CD4-positive, alpha-beta memory T cell (primary cell): ENCODE measurements at places on chromosomes 7 and 10. TPM values are rescaled to one million over a fixed set of nuclear protein-coding genes. Genes with fewer than 3 reads are reported as not detected.

- H3K4me1 ChIP-seq = no peaks in the 10 kb centered on the region
- no peaks in the 10 kb centered on the region for H3K36me3 ChIP-seq
- H3K27ac ChIP-seq = no peak overlapping the region
- no peak for DNase-seq
- no peak overlapping the region for H3K4me3 ChIP-seq
- H3K27me3 ChIP-seq = no peaks in the 10 kb centered on the region
These were observed 64.9 kb downstream of the EEPD1 start for GRCh38 chr7:36217961-36218284.

DNA sequence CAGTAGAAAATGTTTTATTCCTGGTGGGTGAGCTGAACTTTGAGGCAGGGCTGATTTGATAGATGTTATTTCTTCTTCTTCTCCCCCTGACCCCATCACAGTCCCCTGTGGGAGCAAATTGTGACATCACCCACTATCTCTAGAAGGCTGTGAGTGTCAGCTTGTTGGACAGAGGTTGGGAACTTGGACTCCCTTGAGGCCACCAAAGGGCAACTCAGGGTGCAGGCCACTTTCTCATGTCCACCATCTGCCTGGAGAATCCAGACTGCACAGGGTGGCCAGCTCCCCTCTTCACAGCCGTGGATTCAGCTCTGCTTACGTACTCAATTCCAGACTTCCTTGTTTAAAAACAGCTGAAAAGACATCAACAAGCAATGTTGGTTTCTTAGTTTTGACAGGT lies 103.0 kb downstream of the LRRC18 start:
- no peaks in the 10 kb centered on the region for H3K27me3 ChIP-seq
- H3K27ac ChIP-seq = no peak overlapping the region
- H3K4me1 ChIP-seq = no peaks in the 10 kb centered on the region
- no peak for DNase-seq
- no peak overlapping the region for H3K4me3 ChIP-seq

GRCh38 chr10:23345861-23346260 lies 1.3 kb upstream of the C10orf67 start:
- no peak overlapping the region for H3K27ac ChIP-seq
- H3K4me1 ChIP-seq = peaks cover 34% of the 10 kb centered on the region
- no peaks in the 10 kb centered on the region for H3K36me3 ChIP-seq
- DNase-seq = no peak
- no peaks in the 10 kb centered on the region for H3K27me3 ChIP-seq

DNA sequence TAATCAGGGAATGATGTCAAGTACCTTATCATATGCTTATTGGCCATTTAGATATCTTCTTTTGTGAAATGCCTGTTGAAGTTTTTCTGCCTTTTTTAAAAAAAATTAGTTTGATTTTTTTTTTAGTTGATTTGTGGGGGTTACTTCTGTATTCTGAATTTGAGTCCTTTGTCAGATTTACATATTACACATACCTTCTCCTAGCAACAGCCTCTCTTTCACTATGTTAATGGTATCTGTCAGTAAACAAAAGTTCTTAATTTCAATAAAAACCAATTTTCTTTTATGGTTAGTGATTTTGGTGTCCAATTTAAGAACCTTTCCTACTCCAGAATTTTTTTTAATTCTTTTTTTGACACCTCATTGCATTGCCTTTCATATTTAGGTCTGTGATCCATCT lies 52.0 kb downstream of the CSGALNACT2 start:
- H3K4me1 ChIP-seq = no peaks in the 10 kb centered on the region
- H3K27ac ChIP-seq = no peak overlapping the region
- no peak overlapping the region for H3K4me3 ChIP-seq
- H3K36me3 ChIP-seq = no peaks in the 10 kb centered on the region

- no peaks in the 10 kb centered on the region for H3K36me3 ChIP-seq
- H3K4me3 ChIP-seq = no peak overlapping the region
- no peak overlapping the region for H3K27ac ChIP-seq
- no peak for DNase-seq
- H3K27me3 ChIP-seq = no peaks in the 10 kb centered on the region
- no peaks in the 10 kb centered on the region for H3K4me1 ChIP-seq
These were observed 76.0 kb upstream of the ARMC3 start for GRCh38 chr10:22851865-22852239.

GRCh38 chr7:40921589-40922315 lies 781.1 kb downstream of the INHBA start:
- no peak for DNase-seq
- no peaks in the 10 kb centered on the region for H3K4me1 ChIP-seq
- no peaks in the 10 kb centered on the region for H3K36me3 ChIP-seq

GRCh38 chr7:157676456-157677255 lies 339.9 kb downstream of the DNAJB6 start:
- H3K4me1 ChIP-seq = no peaks in the 10 kb centered on the region
- H3K27me3 ChIP-seq = peaks cover 28% of the 10 kb centered on the region
- no peak for DNase-seq

DNA sequence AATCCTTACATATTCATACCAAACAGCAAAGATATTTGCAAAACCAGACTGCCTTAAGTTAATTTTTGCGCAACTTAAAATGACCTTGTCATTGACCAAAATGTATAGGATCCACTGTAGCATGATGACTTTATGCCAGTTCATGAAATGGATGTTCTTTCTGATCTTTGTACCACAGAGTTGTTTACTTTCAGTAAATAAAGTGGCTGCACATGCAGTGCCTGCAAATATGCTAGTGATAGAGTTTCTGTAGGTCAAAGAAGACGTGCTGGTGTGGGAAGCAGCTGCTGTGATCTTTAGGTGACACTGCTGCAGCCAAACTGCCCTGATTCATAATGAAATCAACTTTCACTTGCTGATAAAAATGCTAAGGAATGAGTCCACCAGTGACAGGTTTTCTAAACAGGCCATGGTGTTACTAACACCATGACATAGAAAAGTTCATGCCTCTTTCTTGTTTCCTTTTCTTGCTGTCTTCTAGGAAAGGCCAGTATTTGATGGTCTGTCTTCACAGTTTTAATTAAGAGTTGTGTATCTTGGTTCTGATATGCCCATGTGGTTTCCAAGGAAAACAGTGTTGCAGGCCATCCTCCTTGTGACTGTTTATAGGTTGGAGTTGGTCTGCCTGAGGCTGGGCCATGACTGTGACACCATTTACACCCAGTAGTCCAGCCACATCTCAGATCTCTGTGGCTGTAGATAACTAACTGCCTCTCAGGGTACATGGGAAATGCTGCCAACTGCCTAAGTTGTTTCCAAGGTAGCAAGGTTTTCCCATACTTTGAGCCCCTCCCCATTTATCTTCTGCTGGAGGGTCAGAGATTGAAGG lies 62.5 kb downstream of the INSYN2A start:
- no peak overlapping the region for H3K27ac ChIP-seq
- no peaks in the 10 kb centered on the region for H3K36me3 ChIP-seq
- no peak overlapping the region for H3K4me3 ChIP-seq
- no peaks in the 10 kb centered on the region for H3K4me1 ChIP-seq
- no peak for DNase-seq

DNA sequence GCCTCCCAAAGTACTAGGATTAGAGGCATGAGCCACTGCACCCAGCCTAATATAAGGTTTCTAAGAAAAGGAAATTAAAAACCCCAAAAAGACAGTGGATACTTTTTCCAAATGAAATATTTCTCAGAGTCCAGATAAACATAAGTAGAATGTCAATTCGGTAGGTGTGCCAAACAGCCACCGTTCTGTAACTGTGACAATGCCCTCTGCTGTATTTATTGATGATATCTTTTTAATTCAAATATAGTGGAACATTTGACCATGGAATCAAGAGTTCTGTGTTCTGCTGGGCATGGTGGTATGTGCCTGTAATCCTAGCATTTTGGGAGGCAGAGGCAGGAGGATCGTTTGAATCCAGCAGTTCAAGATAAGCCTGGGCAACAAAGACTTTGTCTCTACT lies 28.8 kb upstream of the ZRANB1 start:
- H3K4me3 ChIP-seq = no peak overlapping the region
- H3K36me3 ChIP-seq = no peaks in the 10 kb centered on the region
- peaks cover 10% of the 10 kb centered on the region for H3K4me1 ChIP-seq
- no peak overlapping the region for H3K27ac ChIP-seq
- DNase-seq = no peak

DNA sequence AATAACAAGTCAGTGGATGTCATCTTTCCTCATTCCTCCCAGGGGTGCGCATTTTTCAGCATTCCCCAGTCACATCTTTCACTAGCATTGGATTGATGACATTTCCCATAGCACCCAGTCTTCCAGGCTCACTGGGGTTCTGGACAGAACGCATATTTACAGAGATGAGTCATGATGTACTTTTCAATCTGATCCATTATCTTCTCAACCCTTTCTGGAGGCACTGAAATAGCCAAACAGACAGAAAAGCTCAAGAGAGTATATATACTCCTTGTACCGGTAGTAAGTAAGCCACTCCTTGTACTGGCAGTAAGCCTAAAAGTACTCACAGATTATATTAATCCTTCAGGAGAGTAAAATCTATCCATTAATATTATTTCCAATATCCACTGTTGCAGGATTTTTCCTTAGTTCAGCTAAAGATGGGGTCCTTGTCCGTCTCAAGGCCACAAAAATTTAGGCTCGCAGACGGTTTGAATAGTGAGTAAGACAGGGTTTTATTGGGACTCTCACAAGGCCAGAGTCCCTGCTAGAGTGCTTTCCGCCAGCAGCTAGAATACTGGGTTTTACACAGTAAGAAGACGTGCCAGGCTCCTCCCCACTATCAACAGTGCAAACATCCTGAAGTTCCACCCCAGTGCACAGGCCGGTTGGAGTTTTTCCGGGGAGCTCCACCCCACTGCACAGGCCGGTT lies 60.8 kb downstream of the MDH2 start:
- H3K27me3 ChIP-seq = no peaks in the 10 kb centered on the region
- H3K36me3 ChIP-seq = no peaks in the 10 kb centered on the region
- H3K27ac ChIP-seq = no peak overlapping the region
- H3K4me1 ChIP-seq = no peaks in the 10 kb centered on the region

- no peak for DNase-seq
- no peak overlapping the region for H3K27ac ChIP-seq
- no peaks in the 10 kb centered on the region for H3K27me3 ChIP-seq
These were observed 41.0 kb upstream of the TSPAN12 start for GRCh38 chr7:120898715-120899499.

GRCh38 chr10:33237736-33238624 lies 96.5 kb downstream of the NRP1 start:
- no peak overlapping the region for H3K27ac ChIP-seq
- H3K36me3 ChIP-seq = no peaks in the 10 kb centered on the region
- no peak for DNase-seq
- no peaks in the 10 kb centered on the region for H3K4me1 ChIP-seq

DNA sequence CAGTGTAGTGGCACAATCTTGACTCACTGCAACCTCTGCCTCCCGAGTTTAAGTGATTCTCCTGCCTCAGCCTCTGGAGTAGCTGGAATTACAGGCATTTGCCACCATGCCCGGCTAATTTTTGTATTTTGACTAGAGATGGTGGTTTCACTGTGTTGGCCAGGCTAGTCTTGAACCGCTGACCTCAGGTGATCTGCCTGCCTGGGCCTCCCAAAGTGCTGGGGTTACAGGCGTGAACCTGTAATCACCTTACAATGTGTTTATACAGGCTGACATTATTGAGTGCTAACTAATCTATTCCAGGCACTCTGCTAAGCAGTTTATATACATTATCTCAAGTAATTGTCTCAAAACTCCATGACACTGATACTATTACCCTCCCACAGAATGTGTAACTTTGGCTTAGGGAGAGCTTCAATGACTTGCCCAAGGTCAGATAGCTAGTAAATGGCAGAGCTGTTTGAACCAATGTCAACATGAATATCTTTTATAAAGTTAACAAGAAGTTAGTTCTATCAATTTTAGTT lies 36.8 kb downstream of the KIFBP start:
- no peak for DNase-seq
- H3K27me3 ChIP-seq = no peaks in the 10 kb centered on the region
- peaks cover 9% of the 10 kb centered on the region for H3K4me1 ChIP-seq
- H3K4me3 ChIP-seq = no peak overlapping the region

DNA sequence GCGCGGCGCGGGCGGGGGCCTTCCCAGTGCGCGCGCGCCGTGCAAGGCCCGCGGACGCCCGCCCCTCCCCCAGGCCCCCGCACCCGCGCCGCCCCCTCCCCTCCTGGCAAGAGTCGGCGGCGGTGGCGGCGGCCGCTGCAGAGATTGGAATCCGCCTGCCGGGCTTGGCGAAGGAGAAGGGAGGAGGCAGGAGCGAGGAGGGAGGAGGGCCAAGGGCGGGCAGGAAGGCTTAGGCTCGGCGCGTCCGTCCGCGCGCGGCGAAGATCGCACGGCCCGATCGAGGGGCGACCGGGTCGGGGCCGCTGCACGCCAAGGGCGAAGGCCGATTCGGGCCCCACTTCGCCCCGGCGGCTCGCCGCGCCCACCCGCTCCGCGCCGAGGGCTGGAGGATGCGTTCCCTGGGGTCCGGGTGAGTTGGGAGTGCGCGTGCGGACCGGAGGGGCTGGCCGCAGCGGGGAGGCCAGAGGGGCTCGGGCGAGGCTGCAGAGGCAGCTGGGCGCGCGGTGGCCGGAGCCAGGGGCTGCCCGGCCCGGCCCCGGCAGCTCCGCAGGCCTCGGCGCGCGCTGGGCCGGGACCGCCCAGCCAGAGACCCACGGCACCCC lies at the start of gene BMPR1A:
Gene BMPR1A, plus strand, starts transcription at position 109 of the 602 bp plus-strand sequence. CDS start 119,400 bp downstream, outside the sequence.
- H3K4me1 ChIP-seq = peaks cover 24% of the 10 kb centered on the region
- H3K36me3 ChIP-seq = no peaks in the 10 kb centered on the region
- no peaks in the 10 kb centered on the region for H3K27me3 ChIP-seq
- no peak for DNase-seq
- peak within 1 kb of the TSS; percentile 66 for H3K27ac ChIP-seq

- H3K4me1 ChIP-seq = no peaks in the 10 kb centered on the region
- H3K27ac ChIP-seq = no peak overlapping the region
- H3K36me3 ChIP-seq = no peaks in the 10 kb centered on the region
- no peaks in the 10 kb centered on the region for H3K27me3 ChIP-seq
These were observed 80.9 kb downstream of the WDFY4 start for GRCh38 chr10:48765527-48765926.

The MSMB gene
- total RNA-seq = not detected

The SPDYE2B gene
- not detected for total RNA-seq

The FAM13C gene
- not detected for total RNA-seq

The ELOVL3 gene
- not detected for total RNA-seq
